NCI-H2171 treated with DMSO at 0.1 percent for 48 hours (cell line): ENCODE measurements at places on chromosomes 2 and 18.
A peak's percentile ranks its signal among the peaks of the same experiment; 100 is the strongest.

GRCh38 chr2:111182121-111182520 lies 61.4 kb downstream of the BCL2L11 start:
- no peak for DNase-seq

- no peak for DNase-seq
Observed at GRCh38 chr2:149430743-149431736, 100.7 kb downstream of the LYPD6 start.

- DNase-seq, result no peak
Observed at GRCh38 chr2:191634791-191635190, 43.1 kb upstream of the NABP1 start.

- DNase-seq, result no peak
Observed at GRCh38 chr18:51848702-51849101, 491.3 kb upstream of the DCC start.

DNA sequence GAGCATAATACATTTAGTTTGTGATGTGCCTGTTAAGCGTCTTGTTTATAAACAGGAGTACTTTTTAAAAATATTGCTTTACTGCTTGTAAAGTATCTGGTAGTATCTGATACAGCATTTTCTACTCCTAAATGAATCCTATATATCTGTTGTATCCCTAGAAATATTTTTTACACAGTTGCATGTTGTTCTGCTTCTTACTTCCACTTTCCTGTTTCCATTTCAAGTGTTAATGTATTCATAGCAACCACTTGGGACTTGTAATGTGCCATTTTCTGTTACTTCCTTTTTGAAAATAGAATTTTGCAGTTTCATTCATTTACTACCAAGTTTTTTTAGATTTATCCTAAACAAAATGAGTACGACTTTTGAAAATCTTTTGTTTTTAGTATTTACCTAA lies 24.9 kb downstream of the CCNT2 start:
- DNase-seq, result no peak

DNA sequence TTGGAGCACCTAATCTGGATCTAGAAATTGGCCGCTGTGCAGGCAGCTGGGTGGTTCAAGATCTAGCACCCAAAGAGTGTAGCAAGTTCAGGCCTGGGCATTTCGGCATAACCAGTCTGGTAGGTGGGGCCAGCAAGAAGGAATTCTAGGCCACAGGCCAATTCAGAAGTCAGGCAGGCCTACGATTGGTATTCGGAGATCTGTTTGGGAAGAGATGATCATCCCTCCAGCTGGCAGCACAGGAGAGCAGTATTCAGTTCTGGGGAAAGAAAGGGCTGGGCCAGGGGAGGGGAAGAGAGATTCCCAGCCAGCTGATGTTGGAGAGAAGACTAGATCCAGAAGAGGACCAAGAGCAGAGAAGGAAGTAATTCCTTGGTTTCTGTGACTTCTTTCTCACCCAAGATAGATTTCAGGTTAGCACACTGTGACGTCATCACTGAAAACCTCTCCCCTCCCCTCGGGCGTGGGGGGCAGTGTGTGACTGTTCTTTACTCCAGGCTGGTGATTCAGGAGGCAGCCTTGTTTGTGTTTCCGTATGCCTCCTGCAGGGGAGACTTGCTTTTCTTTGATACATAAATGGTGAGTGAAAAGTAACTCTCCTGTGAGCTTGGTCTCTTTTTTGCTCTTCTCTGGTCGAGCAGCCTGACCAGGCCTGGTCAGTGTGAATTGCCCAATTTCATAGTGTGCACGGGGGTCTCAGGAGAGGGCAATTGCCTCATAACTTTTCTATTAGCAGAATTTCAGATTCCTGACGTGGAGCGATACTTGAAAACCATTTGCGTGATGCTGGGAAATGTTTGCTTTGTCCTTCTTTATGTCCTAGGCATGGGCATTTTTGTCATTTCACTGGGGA lies 61.1 kb downstream of the MEIS1 start:
- peak; percentile 18 for DNase-seq

- no peak for DNase-seq
Observed at GRCh38 chr2:62178741-62179271, 17.1 kb upstream of the B3GNT2 start.

GRCh38 chr2:215573496-215573895 lies 137.6 kb upstream of the FN1 start:
- no peak for DNase-seq

DNA sequence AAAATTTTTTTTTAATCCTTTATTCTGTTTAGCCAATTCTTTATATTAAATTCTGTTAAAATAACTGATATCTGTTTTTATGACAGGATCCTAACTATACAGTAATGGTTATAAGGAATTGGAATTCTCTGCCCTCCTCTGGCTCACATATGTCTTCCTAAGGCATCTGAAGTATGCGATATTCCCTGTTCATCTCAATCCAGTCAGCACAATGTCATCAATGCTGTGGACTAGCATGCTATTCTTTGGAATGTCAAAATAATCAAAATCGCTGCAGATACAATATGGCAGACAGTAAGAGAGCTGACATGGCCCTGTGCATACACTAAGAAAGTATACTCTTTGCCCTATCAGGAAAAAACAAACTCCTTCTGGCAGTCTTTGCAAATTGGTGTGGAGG lies 107.6 kb downstream of the AP1S3 start:
- DNase-seq, result no peak
